ENCODE measurements at places on chromosomes 3 and 15.

GRCh38 chr3:26091626-26092025, 301.7 kb downstream of the OXSM start:
- DNase-seq, result no peak

- no peak for DNase-seq
These were observed 48.7 kb downstream of the PRKAR2A start for GRCh38 chr3:48798998-48799397.

- peak; percentile 2 for DNase-seq
These were observed 3.9 kb upstream of the CXCR6 start for GRCh38 chr3:45939341-45939771.

- no peak for DNase-seq
These were observed 10.4 kb downstream of the ATP13A4 start for GRCh38 chr3:193544289-193544688.

DNA sequence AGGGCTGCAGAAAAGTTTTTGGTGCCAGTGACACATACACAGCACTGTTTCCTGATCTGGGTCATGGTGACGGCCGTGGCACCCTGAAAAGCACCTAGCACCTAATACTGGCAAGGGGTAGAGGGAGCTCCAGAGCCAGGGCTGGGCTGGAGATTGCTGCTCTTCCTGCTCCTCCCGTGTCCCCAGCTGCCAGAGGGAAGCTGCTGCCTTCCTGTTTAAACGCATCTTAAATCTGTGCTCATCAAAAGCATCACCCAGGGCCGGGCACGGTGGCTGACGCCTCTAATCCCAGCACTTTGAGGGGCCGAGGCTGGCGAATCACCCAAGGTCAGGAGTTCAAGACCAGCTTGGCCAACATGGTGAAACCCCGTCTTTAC, 156.7 kb upstream of the MEF2A start:
- peak; percentile 93 for DNase-seq

- no peak for DNase-seq
These were observed 234.5 kb downstream of the SATB1 start for GRCh38 chr3:18190646-18191045.

- DNase-seq, result no peak
These were observed 62.0 kb downstream of the LEO1 start for GRCh38 chr15:51909584-51909983.

GRCh38 chr15:83747050-83747717, 93.3 kb downstream of the ADAMTSL3 start:
- peak; percentile 57 for DNase-seq

- DNase-seq, result no peak
These were observed 154.9 kb upstream of the ANKRD28 start for GRCh38 chr3:15952543-15953175.

GRCh38 chr15:59723687-59724346, 34.7 kb upstream of the BNIP2 start:
- no peak for DNase-seq

- no peak for DNase-seq
These were observed 15.6 kb downstream of the CCRL2 start for GRCh38 chr3:46422617-46423016.

DNA sequence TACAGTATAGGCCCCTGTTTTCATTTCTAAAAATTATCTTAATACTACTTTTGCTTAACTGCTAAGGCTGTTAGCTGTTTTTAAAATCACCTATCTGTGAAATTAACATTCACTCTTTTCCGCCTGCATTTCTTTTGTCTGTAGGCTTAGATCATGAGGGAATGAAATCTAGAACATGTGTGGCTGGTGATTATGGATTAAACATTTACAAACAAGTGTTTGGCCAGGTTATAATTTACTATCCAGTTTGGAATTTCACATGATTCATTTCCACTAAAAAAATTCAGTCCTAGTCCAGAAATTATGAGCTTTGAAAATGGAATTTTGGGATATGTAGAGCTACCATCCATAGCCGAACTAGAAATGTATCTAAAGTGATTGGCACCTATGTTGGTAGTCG, 39.1 kb downstream of the GOLM2 start:
- DNase-seq, result no peak

Data from suppressor macrophage (primary cell).